ENCODE measurements at places on chromosomes 1 and 21.

GRCh38 chr1:82628887-82629286, 828.2 kb downstream of the ADGRL2 start:
- no peak for DNase-seq

- DNase-seq: no peak
Observed at GRCh38 chr1:199862047-199862446, 165.5 kb upstream of the NR5A2 start.

DNA sequence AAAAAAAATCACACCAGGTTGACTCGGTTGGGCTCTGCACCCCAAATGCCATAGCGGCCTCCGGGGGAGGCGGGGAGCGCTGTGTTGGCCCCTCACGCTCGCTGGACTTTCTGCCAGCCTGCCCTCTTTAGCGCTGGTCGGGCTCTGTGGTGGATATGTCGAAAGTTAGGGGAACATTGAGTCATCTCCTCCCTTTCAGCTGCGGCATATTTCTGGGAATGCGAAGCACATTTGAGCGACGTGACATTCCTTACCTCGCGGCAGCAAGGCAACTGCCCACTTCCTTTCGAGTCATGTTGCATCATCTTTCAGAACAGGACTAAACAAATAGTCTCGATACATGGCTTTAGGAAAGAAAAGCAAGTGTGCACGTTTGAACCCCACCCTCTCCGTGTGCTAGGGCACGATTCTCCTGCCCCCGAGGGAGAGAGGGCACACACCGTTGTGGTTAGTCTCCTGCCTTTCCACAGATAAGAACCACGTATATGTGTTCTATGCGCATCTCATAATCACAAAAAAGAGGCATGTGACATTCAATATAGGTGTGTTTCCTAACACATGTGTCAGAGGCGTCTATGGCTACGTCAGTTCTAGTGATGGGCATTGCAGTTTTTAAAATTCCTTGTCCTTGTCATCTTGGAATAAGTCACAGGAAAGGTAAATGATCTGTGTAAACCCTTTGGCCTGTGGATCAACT, 105.9 kb upstream of the SLC45A1 start:
- DNase-seq: no peak

DNA sequence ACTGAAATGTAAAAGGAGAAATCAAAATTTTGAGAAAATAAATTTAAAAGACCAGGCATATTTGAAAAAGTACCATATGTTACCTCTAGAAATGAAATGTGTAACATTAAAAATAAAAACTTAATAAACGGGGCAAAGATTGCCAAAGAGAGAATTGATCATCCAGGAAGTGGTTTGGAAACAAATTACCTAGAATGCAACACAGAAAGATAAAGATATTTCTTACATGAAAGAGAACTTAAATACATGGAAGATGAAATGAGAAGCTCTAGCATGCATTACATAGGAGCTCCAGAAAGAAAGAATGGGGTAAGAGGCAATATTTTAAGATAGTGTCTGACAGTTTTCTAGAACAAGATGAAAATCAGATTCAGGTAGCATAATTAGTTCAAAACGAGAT, 235.9 kb upstream of the IRF2BP2 start:
- no peak for DNase-seq

DNA sequence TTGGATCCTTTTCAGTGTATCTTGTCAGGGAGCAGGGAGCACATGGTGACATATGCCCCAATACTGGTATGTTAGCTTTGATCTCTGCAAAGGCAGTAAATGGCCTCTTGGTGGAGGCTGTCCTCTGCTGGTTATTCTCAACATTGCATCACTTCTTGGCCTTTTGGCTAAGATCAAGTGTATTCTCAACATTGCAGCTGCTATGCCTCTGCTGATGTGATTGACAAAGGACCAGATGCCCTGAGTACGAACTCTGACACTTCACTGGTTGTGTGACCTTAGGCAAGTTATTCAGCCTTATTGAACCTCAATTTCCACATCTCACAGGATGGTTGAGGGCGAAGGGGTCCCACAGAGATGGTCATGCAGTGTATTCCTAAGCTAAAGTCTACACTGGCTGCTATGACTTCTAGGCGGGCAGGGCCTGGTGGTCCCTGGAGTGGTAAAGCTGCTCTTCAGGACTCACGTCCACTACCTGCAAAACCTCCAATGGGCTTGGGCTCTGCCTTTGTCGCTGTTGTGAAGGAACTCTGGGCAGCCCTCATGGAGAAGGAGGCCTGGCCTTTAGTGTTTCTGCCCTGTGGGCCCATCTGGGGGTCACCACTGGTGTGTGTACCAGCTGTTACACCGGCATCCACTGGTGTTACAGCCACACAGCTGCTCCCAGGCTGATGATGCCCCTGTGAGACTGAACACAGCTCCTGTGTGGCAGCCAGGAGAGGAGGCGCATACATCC, 64.8 kb downstream of the DNTTIP2 start:
- peak; percentile 77 for DNase-seq

DNA sequence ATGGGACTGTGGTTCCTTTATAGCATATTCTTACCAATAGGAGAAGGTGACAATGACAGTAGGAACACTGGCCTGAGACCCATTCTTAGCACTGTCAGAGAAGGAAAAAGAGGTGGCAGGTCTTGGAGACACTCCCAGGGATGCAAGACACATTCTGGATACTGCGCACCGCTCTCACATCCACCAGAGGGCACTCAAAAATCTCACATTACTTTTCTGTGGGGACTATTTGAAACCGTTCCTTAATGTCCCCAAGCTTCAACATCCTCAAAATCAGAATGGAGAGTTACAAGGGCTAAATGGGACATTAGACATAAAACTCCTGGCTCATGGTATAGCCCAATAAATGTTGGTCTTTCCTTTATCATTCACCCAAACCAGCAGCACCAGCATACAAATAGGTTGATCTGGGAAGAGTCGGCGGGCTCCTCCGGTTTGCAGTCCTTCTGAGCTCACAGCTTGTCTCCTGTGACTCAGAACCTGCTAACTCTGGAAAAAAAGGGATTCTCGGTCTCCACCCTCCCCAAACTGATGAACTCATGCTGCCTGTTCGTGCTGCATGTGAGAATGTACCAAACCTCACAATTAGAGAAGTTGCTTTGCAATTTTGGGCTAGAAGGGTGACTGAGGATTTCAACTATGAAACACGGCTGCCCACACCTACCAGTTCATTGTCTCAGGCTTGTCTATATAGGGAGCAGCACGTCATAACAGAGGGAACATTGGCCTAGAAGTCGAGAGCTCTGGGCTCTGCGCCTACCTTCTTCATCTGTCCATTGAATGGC, 40.2 kb downstream of the IL12RB2 start:
- peak; percentile 30 for DNase-seq

- no peak for DNase-seq
Observed at GRCh38 chr1:90712153-90712856, 4.8 kb downstream of the BARHL2 start.

GRCh38 chr1:109040989-109041620, 797 bp downstream of the WDR47 start:
- peak; percentile 42 for DNase-seq

GRCh38 chr1:55154616-55155015, 60.5 kb downstream of the USP24 start:
- no peak for DNase-seq

- no peak for DNase-seq
Observed at GRCh38 chr1:87206044-87206831, 122.4 kb upstream of the LMO4 start.

GRCh38 chr1:65432918-65433317, 12.4 kb downstream of the LEPR start:
- DNase-seq: no peak

- DNase-seq: no peak
Observed at GRCh38 chr1:197915862-197916499, 1.2 kb upstream of the LHX9 start.

DNA sequence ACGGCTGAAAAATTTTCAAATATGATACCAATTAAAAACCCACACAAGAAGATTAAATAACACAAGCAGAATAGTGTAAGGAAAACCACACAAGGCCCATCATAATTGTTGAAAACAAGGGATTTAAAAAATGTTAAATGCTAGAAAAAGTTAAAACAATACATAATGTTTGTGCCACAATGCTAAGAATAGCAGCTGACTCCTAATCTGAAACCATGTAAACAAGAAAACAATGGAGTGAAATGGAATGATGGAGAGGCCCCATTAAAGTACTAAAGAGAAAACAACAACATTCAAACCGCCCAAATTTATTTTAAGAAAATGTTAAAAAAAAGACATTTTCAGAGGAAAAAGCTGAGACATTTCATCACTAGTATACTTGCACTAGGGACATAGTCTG, 663.6 kb upstream of the NCAM2 start:
- no peak for DNase-seq

- DNase-seq: no peak
Observed at GRCh38 chr1:208188607-208189006, 55.6 kb downstream of the PLXNA2 start.

GRCh38 chr1:229716069-229716468, 90.0 kb downstream of the URB2 start:
- no peak for DNase-seq
